ENCODE measurements at places on chromosomes 11 and 22.

DNA sequence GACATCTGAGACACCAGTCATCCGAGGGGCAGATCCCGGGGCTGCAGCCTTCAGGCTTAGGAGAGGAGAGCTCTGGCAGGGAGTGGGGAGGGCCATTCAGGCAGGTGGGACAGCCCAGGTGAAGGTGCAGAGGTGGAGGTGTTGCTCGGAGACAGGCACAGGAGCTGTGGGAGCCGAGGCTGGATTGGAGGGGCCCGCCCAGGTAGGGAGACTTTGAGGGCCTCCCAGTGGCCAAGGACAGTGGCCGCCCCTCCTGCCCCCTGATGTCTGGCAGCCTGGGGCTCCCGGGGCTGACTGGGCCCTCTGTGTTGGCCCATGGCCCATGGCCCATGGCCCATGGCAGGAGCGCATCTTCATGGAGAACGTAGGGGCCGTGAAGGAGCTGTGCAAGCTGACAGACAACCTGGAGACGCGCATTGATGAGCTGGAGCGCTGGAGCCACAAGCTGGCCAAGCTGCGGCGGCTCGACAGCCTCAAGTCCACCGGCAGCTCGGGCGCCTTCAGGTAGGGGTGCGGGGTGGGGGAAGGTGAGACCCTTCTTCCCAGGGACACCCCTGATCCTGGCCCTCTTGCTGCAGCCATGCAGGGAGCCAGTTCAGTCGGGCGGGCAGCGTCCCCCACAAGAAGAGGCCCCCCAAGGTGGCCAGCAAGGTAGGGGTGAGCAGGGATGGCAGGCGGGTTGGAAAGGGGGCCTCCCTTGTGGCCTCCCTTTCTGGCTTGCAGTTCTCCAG is 13.3 kb downstream of the TMEM258 start:
- DNase-seq, result no peak

DNA sequence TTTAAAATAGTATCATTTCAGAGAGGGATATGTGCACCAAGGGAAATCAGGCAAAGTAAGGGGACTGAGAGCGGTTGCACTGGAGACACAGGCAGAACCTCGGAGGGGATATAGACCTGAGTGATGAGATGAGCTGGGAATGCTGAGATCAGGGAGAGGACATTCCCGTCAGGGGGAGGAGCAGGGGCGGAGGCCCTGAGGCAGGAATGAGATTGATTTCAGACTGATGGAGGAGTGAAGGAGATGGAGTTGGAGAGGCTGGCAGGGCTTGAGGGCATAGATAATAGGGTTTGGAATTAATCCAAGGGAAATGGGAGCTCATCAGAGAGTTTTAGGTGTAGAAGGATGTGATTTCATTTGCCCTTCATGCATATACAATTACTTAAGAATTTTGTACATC is 13.2 kb downstream of the CD6 start:
- DNase-seq, result no peak

DNA sequence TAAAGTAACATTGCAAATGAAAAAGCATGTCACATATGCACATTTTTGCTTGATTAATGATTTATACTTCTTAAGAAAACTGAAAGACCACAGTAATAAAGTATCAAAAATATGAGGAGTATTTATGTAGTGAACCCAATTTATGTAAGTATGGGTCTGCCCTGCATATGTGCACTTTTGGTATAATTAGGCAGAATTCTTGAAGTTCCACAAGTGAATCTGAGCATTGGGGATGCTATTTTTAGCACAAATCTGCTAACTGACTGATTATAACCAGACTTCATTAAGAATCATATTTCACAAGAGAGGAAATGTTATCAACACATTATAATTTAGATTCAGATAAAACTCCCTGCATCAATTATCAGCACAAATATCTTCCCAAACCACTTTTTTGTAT is 407.1 kb upstream of the LRRC4C start:
- DNase-seq, result no peak

GRCh38 chr11:77093987-77094840 is 8.4 kb upstream of the OMP start:
- no peak for DNase-seq

- DNase-seq, result no peak
Measured at GRCh38 chr11:34600339-34601084, 20.4 kb upstream of the EHF start.

DNA sequence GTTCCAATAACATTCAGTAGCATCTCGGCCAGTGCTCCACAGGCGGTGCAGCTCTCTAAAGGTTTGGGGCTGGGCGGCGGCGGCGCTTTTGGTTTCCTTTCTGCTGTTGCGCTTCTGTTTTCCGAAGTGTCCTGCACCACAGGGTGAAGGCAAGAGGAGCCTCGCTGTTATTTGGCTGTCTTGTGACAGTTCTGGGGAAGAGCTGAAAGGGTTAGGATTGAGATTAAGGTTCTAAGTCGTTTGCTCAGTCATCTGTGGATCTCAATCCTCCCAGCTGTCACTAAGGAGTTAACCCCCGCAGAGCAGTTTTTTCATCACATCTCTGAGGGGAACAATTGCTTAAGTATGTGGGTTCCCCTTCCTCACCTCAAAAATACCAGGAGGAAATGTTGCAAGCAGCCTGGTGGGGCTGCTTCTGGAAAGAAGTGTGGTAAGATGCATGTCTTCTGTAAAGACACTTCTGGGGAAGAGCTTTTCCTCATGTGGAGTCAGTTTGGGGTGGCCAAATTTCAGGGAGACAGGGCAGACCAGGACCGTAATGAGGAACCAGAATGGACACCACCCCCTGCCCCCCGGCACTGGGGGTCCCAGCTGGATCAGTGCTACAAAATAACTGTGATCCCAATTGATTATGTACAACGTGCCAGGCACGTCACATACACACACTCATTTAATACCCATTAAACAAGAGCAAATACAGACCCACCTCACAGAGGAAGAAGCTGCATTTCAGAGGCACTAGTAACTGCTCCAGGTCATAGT is 14.2 kb downstream of the TMEM121B start:
- DNase-seq, result no peak
